ENCODE measurements at places on chromosomes 13 and 19.
A peak's percentile ranks its signal among the peaks of the same experiment; 100 is the strongest.

GRCh38 chr13:26983543-26984320, 187.9 kb downstream of the USP12 start:
- no peak for DNase-seq
- no peaks in the 10 kb centered on the region for H3K36me3 ChIP-seq
- peak overlapping the region; percentile 89 for H3K27ac ChIP-seq
- H3K27me3 ChIP-seq, result no peaks in the 10 kb centered on the region

DNA sequence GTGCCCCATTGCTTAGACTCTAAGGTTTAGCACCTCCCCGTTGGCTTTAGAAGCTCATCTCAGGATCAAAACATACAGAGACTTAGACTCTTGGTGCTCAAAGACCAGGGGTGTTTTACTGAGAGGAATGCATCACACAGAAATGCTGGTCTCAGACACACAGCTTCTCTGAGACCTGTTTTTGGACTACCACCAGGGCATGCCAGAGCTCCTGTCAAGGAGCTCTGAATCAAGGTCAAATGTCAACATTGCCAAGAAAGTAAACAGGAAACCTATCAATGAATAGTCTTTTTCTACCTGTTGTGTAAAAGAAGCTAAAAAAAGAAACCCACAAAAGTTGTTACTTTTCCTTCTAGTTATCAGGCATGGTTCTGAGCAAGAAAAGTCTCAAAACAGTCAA, 149.2 kb downstream of the COL4A1 start:
- no peaks in the 10 kb centered on the region for H3K27me3 ChIP-seq
- H3K4me1 ChIP-seq, result peaks cover 32% of the 10 kb centered on the region
- no peak for DNase-seq
- peaks cover 99% of the 10 kb centered on the region for H3K36me3 ChIP-seq
- peak overlapping the region; percentile 73 for H3K27ac ChIP-seq

DNA sequence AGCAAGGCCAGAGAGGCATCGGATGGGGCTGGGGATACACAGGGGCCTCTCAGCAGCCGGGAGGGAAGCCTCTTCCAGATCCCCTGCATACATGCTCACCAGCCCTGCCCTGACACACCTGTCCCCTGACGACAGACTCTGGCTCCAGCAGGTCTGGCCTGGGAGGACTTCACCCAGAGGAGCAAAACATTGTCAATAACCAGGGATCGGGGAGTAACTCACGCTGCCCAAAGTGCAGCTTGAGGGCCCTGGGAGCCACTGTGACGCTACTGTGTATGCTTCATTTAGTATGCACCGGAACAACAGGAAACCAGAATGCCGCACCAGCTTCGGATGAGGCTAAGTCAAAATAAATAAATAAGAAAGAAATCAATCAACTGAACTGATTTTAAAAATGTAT, 12.4 kb upstream of the CD22 start:
- no peaks in the 10 kb centered on the region for H3K27me3 ChIP-seq
- no peak overlapping the region for H3K27ac ChIP-seq
- DNase-seq, result no peak
- no peaks in the 10 kb centered on the region for H3K36me3 ChIP-seq
- peaks cover 8% of the 10 kb centered on the region for H3K4me1 ChIP-seq
- H3K4me3 ChIP-seq, result no peak overlapping the region

DNA sequence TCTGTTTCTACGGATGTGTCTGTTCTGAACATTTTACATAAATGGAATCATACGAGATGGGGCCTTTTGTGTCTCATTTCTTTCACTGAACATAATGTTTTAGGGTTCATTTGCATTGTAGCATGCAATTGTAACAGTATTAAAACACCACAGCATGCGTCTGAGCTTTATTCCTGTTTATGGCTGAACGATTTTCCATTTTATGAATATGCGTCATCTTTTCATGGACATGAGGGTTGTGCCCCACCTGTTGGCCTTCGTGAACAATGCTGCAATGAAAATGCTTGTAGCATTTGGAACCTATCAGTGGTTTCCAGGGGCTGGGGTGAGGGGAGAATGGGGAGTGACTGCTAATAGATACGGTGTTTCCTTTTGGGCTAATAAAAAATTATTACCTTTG, 5.1 kb downstream of the OR10H1 start:
- peaks cover 3% of the 10 kb centered on the region for H3K4me1 ChIP-seq
- peaks cover 60% of the 10 kb centered on the region for H3K27me3 ChIP-seq
- no peaks in the 10 kb centered on the region for H3K36me3 ChIP-seq
- no peak for DNase-seq
- no peak overlapping the region for H3K4me3 ChIP-seq

GRCh38 chr19:11293433-11294389, 2.2 kb upstream of the TSPAN16 start:
- H3K27me3 ChIP-seq, result no peaks in the 10 kb centered on the region
- DNase-seq, result peak; percentile 99
- H3K27ac ChIP-seq, result peak overlapping the region; percentile 55
- peaks cover 16% of the 10 kb centered on the region for H3K4me1 ChIP-seq
- peak overlapping the region; percentile 37 for H3K4me3 ChIP-seq

DNA sequence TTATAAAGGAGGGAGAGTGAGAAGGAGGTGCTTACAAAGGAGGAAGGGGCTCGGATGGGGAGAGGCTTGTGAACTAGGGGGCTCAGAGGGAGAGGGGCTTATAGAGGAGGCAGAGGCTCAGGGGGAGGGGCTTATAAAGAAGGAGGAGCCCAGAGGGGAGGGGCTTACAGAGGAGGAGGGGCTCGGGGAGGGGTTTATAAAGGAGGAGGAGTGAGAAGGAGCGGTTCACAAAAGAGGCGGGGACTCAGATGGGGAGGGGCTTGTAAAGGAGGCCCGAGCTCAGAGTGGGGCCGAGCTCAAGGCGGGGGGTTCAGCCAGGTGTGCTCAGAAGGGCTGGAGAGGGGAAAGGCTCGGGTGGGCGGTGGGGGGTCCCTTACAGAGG, 500 bp downstream of the SMIM24 start:
- no peaks in the 10 kb centered on the region for H3K4me1 ChIP-seq
- H3K36me3 ChIP-seq, result no peaks in the 10 kb centered on the region
- no peak overlapping the region for H3K27ac ChIP-seq

- peaks cover 20% of the 10 kb centered on the region for H3K4me1 ChIP-seq
- H3K36me3 ChIP-seq, result peaks cover 10% of the 10 kb centered on the region
- no peaks in the 10 kb centered on the region for H3K27me3 ChIP-seq
Observed at GRCh38 chr19:48111280-48111679, 663 bp upstream of the PLA2G4C start.

DNA sequence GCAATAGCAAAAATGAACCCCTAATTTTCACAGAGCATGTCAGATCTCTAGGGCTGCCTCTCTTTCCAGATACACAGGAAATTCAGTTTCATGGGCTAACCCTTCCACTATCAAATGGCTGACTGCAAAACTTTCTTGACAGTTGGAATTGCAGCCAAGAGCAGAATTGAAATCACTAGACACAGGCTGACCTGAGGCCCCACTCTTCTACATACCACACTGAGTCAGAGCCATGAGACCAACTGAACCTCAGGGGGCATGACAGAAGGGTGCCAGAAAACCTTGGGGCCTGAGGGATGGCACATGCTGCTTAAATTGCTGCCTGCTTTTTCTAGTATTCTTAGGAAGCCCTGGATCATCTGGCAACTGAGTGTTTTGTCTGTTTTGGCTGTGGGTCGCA, 1.7 kb upstream of the DLEU7 start:
- no peak for DNase-seq
- H3K27me3 ChIP-seq, result peaks cover 4% of the 10 kb centered on the region
- H3K36me3 ChIP-seq, result no peaks in the 10 kb centered on the region
- H3K4me1 ChIP-seq, result peaks cover 40% of the 10 kb centered on the region

GRCh38 chr19:48469289-48469881, at the start of gene CYTH2:
Gene CYTH2, plus strand, starts transcription at chr19:48469369. Its CDS starts 139 bp downstream, at chr19:48469508.
- DNase-seq, result no peak
- H3K36me3 ChIP-seq, result peaks cover 42% of the 10 kb centered on the region
- H3K27me3 ChIP-seq, result no peaks in the 10 kb centered on the region
- peak within 1 kb of the TSS; percentile 87 for H3K4me3 ChIP-seq
- H3K4me1 ChIP-seq, result peaks cover 21% of the 10 kb centered on the region
- H3K27ac ChIP-seq, result peak within 1 kb of the TSS; percentile 99

DNA sequence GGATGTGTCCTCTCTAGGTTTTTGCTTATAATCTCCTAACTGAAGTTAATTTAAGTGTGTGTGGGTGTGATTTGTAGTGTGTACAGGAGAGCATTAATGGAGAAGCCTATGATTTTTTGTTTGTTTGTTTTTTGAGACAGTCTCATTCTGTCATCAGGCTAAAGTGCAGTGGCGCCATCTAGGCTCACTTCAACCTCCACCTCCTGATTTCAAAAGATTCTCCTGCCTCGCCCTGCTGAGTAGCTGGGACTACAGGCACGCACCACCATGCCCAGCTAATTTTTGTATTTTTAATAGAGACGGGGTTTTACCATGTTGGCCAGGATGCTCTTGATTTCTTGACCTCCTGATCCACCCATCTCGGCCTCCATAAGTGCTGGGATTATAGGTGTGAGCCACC, 20.6 kb downstream of the ZNF701 start:
- no peaks in the 10 kb centered on the region for H3K27me3 ChIP-seq
- H3K4me1 ChIP-seq, result no peaks in the 10 kb centered on the region
- H3K4me3 ChIP-seq, result no peak overlapping the region
- peaks cover 47% of the 10 kb centered on the region for H3K36me3 ChIP-seq
- no peak for DNase-seq
- no peak overlapping the region for H3K27ac ChIP-seq

GRCh38 chr19:35328851-35329285, at the start of gene CD22:
Gene CD22, plus strand, starts transcription at chr19:35329187. Its CDS starts 2,854 bp downstream, at chr19:35332041.
- H3K27ac ChIP-seq, result no peak within 1 kb of the TSS
- H3K36me3 ChIP-seq, result no peaks in the 10 kb centered on the region
- no peaks in the 10 kb centered on the region for H3K27me3 ChIP-seq
- H3K4me1 ChIP-seq, result no peaks in the 10 kb centered on the region
- no peak for DNase-seq
- H3K4me3 ChIP-seq, result no peak within 1 kb of the TSS

GRCh38 chr19:33268162-33268991, 34.0 kb downstream of the CEBPA start:
- H3K27me3 ChIP-seq, result peaks cover 30% of the 10 kb centered on the region
- H3K27ac ChIP-seq, result no peak overlapping the region
- H3K4me3 ChIP-seq, result no peak overlapping the region
- H3K36me3 ChIP-seq, result no peaks in the 10 kb centered on the region
- no peaks in the 10 kb centered on the region for H3K4me1 ChIP-seq

GRCh38 chr13:111938741-111939665, 127.9 kb upstream of the SOX1 start:
- H3K27ac ChIP-seq, result no peak overlapping the region
- no peak overlapping the region for H3K4me3 ChIP-seq
- H3K36me3 ChIP-seq, result no peaks in the 10 kb centered on the region
- no peak for DNase-seq

- no peak overlapping the region for H3K4me3 ChIP-seq
- no peaks in the 10 kb centered on the region for H3K36me3 ChIP-seq
- H3K4me1 ChIP-seq, result no peaks in the 10 kb centered on the region
Observed at GRCh38 chr13:107669391-107669993, 545.8 kb downstream of the LIG4 start.

- DNase-seq, result no peak
- no peaks in the 10 kb centered on the region for H3K36me3 ChIP-seq
- no peak overlapping the region for H3K27ac ChIP-seq
- no peak overlapping the region for H3K4me3 ChIP-seq
- H3K4me1 ChIP-seq, result no peaks in the 10 kb centered on the region
Observed at GRCh38 chr19:4200940-4201542, 18.6 kb downstream of the ANKRD24 start.

DNA sequence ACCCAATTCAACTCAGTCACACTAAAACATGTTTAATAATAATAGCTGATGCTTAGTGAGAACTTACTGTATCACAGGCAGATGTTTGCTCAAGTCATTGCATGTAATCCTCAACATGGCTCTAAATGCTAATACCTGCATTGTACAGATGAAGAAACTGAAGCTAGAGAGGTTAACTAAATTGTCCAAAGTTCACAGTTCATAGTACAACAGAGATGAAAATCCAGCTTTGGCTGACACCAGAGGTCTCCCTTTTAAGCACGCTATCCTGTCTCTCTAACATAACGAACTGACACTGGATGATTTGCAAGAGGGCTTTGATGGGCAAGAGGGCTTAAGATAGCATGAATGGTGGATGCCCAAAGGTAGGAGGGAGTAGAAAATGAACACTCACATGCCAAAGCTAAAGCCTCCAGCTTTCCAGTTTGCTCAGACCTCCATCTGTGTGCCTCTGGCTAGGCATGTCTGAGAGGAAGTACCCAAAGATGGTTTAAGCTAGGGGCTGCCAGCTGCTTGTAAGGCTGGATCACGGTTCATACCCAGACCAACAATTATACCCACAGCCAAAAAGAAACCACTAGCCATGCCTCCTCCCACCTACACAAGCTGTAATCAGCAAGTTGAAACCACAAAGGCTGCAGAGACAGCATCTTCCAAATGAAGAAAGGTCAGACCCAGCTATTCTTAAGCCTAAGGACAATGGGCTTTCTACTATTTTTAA, 196.9 kb upstream of the UBL3 start:
- H3K27ac ChIP-seq, result no peak overlapping the region
- DNase-seq, result peak; percentile 75
- no peaks in the 10 kb centered on the region for H3K36me3 ChIP-seq
- H3K4me1 ChIP-seq, result no peaks in the 10 kb centered on the region

DNA sequence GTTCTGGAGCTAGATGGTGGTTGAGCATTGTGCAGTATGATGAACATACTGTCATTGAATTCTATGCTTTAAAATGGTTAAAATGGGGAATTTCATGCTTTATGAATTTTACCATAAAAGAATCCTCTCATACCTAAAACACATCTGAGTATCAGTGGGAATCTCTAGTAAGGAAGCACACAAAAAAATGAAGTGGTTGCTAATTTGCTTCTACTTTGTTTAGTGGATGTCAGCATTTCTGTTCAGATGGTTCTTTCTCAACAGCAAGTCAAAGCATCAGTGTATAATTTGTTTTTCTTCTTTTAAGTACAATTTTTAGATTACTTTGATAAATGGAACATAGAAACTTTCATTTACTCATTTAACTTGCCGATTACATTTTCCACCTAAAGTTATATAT, 52.1 kb upstream of the AKAP11 start:
- no peak overlapping the region for H3K4me3 ChIP-seq
- H3K27me3 ChIP-seq, result no peaks in the 10 kb centered on the region
- H3K4me1 ChIP-seq, result no peaks in the 10 kb centered on the region
- DNase-seq, result no peak
- peaks cover 25% of the 10 kb centered on the region for H3K36me3 ChIP-seq
- no peak overlapping the region for H3K27ac ChIP-seq

- peaks cover 1% of the 10 kb centered on the region for H3K27me3 ChIP-seq
- no peak overlapping the region for H3K4me3 ChIP-seq
- DNase-seq, result no peak
- H3K4me1 ChIP-seq, result peaks cover 4% of the 10 kb centered on the region
Observed at GRCh38 chr19:39270036-39270871, 2.1 kb downstream of the IFNL2 start.

DNA sequence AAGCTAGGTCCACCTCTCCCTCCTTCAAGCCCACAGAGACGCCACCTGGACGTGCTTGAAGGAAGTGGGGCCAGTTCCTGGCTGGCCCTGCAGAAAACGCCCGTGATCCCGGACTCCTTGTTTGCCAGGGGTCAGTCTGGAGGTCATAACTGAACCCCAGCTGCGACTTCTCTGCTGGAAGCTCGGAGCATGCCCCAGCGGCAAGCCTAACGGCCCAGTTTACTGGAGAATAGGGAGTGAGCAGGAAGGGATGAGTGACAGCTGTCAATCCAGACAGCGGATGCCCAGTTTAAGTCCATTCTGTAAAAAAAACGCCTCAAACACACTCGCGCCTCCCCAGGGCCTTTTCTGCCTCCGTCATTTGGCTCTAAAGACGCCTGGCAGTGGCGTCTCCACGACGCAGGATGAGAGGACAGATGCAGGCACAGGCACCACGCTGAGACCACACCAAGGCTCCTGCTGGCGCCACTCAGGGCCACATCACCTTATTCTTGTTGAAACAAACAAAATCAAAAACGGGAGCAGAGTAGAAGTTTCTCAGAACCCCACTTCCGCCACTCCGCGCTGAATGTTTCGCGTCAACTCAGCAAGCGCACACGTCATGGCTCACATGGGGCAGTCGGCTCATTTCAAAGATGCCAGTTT, 57.6 kb downstream of the RASA3 start:
- H3K27ac ChIP-seq, result peak overlapping the region; percentile 27
- H3K4me3 ChIP-seq, result no peak overlapping the region
- H3K36me3 ChIP-seq, result no peaks in the 10 kb centered on the region
- H3K4me1 ChIP-seq, result peaks cover 41% of the 10 kb centered on the region

Data from esophagus muscularis mucosa (tissue), 4 donors.